Activated CD4-positive, alpha-beta T cell treated with anti-CD3 and anti-CD28 coated beads for 36 hours (primary cell): ENCODE measurements at places on chromosomes 12 and 14.
A peak's percentile ranks its signal among the peaks of the same experiment; 100 is the strongest.

DNA sequence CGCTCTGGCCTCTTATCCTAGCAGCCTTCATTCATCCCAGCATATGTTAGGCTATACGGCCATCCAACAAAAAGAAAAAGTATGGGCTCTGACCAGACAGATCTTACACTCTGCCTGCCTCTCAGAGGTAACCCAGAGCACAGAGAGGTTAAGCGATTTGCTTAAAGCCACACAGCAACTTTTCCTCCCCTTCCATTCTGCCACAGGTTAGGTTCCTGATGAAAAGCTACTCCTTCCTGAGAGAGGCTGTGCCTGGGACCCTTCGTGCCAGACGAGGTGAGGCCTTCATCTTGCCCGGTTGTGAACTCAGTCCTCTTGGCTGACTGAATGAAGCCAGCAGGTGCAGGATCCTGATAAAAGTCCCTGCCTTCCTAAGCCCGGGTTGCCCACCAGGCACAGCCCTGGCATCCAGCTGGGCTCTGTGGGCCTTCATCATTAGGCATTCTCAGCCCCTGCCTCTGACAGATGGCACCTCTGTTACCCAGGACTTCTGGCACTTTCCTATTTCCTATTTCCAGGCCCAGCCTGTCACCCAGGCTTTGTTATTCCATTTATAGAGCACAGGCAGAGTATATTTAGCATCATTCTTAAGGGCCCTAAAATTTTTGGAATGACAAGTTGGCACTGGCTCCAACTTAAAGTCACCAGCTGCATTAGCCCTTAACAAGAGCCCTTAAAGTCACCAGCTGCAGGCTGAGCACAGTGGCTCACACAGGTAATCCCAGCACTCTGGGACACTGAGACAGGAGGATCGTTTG lies 12.8 kb downstream of the SOAT2 start:
- no peak for DNase-seq

GRCh38 chr12:107126796-107127481 lies 33.6 kb upstream of the CRY1 start:
- no peak for DNase-seq

GRCh38 chr12:2739832-2740641 lies 54.7 kb upstream of the FKBP4 start:
- DNase-seq = no peak

DNA sequence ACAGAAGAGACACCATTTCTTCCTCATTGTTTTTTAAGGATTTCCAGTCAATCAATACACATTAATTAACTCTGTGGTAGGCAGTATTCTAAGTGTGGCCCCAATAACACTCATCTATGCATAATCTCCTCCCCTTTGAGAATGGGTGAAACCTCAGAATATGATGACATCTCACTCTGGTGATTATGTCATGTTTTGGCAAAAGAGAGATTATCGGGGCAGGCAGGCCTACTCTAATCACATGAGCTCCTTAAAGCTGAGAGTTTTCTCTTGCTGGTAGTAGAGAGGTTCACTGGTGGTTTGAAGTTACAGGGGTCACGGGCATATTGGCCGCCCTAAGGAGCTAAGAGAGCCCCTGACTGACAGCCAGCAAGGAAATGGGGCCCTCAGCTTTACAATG lies 7.1 kb upstream of the LGMN start:
- DNase-seq = no peak

- DNase-seq = no peak
Measured at GRCh38 chr12:4089121-4089606, 184.4 kb upstream of the CCND2 start.

DNA sequence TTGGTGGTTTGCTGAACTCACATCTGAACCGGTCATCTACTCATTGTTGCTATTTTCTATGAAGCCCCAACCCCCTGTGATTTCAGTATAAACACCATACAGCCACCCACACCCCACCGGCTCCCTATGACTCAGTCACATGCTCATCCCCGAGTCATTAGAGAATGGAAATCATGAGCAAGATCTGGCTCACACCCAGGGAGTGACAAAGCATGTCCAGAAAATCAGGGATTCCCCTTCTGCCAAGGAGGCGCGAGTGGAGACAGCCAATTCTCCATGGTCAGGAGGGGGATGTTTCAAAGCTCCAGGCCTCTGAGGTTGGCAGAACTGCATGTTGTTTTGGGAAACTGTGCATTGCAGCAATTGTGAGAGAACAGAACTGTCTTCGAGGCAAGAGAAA lies 657.5 kb upstream of the TBX3 start:
- peak; percentile 36 for DNase-seq

GRCh38 chr14:80805136-80805535 lies 136.4 kb downstream of the CEP128 start:
- no peak for DNase-seq

DNA sequence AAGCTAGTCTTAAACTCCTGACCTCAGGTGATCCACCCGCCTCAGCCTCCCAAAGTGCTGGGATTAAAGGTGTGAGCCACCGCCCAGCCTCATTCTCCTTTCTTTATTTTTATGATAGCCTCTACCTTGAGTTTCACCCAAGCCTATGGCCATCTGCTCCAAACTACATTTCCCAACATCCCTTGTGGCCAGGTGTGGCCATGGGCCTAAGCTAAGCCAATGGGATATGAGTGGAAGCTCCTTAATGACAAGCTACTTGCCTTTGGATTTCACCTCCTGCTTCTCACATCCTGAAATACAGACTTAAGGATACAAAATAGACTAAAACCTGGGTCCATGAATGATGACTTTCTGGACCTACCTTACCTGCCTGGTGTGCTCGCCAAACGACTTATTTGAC lies 46.2 kb downstream of the DPF3 start:
- DNase-seq = no peak

DNA sequence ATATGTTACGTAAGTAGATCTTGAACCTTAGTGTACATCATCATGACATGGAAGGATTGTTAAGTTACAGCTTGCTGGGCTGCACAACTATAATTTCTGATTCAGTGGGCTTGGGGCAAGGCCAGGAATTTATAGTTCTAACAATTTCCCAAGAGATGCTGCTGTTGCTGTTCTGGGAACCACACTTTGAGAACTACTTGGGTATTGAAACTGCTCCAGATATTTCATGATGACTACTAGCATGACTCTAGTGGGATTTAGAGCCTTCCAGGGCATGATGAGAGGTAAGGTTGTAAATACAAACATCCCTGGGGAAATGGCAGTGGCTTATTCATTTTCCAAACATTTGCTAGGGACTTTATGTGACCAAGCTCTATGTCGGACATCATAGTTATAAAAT lies 904.8 kb upstream of the SEL1L start:
- DNase-seq = no peak

- DNase-seq = no peak
Measured at GRCh38 chr14:88437658-88438057, 52.2 kb downstream of the SPATA7 start.

DNA sequence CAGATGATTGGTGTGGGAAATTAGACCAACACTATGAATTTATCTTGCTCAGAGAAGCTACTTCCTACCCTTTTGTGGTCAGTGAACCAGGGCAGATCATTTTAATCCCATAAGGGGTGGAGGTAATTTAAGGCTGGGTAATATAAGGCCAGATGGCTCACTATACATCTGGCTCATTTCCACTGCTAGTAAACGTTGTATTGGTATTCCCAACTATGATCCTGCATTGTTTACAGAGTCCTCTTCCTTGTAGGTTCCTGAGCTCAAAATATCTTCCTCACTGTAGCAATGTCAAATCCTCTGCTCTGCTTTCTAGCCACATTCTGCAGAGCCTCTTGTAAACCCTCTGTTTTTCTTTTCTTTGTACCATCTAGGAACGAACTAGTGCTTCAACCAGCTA lies 93.0 kb upstream of the MGAT4C start:
- DNase-seq = no peak

DNA sequence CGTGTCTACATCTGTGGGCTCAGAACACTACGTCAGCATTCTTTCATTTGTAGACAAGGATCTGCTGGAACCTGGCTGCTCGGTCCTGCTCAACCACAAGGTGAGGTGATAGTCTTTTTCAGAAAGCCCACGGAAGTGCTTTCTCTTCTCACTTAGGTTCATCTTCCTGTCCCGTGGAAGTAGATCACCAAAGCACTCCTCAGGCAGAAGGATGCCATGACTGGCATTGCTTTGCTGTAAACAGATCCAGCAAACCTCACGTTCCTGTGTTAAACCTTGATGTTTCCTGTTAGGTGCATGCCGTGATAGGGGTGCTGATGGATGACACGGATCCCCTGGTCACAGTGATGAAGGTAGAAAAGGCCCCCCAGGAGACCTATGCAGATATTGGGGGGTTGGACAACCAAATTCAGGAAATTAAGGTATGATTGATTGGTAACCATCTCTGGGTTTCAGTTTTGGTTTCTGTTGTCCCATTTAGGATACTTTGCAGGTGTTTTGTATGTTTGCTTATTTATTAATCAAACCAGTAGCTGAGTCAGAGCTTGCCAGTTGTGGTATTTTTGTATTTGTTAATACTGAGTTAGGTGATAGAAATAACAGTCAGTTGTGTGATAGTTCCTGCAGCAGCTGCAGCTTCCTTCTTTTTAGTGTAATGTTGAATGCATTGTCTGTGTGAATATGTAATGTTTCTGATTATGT lies 7.5 kb downstream of the PSMC1 start:
- no peak for DNase-seq

- DNase-seq = no peak
Measured at GRCh38 chr12:54036620-54037359, 3.9 kb downstream of the HOXC5 start.

DNA sequence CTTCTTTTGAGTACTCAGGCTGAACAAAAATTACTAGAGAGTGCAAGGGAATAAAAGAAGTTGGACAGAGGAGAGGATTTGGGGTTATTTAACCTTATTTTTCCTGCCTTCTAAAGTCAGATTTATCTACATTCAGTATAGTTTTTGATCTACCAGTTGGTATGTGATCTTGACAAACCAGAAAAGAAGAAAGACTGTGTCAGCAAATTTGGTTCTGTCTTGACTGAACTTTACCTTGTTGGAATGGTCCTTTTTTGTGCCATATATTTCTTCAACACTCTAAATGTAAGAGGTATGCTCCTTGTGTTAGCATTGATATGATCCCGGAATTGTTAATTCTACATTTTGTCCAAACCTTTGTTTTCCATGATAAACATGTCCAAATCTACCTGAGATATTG lies 47.7 kb upstream of the ADAMTS20 start:
- DNase-seq = no peak

DNA sequence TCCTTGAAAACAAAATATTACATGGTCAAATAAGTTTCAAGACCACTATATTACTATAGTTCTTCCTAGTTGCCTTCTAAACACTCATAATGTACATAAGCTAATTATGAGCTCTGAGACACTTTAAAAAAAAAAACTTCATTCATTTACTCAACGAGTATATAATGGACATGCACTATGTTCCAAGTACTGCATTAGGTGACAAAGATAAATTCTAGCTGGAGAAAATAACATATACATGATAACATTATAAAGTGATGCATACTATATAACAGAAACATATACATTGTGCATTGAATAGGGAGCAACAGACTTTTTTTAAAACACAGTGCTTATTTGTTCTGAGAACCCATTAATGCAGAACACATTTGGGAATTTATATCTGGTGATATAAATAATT lies 202.3 kb downstream of the NELL2 start:
- DNase-seq = no peak

- DNase-seq = peak; percentile 70
Measured at GRCh38 chr14:22039938-22040780, 366.5 kb upstream of the OR4E1 start.

- no peak for DNase-seq
Measured at GRCh38 chr12:63995512-63995911, 151.0 kb downstream of the SRGAP1 start.

DNA sequence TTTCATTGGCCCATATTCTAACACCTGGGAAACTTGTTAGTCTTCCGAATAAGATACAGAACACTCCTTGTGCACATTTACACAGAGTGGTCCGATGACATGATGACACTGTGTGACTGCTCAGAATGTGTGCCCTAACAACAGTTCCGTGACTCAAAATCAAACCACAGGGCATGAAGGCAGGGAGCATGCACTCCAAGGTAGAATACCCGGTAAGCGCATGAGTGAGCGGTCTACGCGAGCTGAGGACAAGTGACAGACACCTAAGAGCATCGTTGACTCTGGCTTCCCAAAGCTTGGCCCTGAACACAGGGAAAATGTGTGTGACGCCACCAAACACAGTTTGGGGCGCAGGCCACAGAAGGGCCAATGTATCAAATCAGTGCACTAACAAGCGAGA lies 18.6 kb downstream of the CLIP1 start:
- peak; percentile 39 for DNase-seq

DNA sequence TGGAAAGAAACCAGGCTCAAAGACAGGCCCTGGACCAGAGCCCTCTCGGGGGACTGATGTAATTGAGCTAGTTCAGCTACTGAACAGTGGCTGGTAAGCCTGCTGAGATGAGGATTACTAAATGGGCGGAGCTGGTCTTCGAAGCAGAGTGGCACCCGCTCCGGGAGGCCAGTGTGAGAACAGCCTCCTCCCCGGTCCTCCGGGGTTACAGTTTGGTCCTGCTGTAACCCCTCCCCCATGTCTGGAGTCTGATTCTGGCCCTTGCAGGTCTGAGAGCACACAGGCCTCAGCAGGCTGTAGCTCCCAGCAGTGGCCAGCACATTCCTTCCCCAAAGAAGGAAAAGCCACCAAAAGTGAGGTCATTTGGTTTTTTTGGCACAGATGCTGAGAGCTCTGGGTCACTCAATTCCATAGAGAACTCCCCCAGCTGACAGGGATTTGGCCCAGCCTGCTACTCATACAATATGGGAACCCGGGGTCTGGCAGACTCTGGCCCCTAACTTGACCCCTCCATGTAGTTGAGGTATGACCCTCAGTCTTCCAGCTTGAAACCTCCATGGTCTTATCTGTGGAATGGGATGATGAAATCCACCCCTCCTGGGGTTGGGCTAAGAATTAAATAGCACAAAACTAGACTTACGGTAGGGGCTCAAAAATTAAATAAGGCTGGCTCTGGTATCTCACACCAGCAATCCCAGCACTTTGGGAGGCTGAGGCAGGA lies 39.0 kb downstream of the ACTN1 start:
- no peak for DNase-seq

GRCh38 chr14:53151523-53152183 lies 1.5 kb downstream of the DDHD1 start:
- peak; percentile 71 for DNase-seq
